ENCODE measurements at places on chromosomes 7 and 10.

- no peak for DNase-seq
Measured at GRCh38 chr7:159038066-159038465, 106.6 kb downstream of the VIPR2 start.

DNA sequence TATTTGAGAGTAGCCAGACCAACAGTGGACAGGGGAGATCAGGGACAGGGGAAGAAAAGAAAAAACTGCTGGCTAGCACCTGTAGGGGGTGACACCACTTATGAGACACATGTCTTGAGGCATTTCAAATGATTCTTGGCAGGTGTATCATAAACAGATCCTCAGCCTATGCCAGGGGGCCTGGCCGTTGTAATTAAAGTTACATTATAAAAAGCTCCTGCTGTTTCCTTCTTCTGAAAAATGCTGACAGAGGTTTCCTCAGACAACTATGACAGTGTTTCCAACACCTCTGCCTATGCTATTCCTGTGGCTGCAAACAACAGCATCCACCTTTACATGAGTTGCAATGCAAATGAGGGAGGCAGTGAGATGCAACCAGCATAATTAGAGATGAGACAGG is 281.0 kb upstream of the PTER start:
- DNase-seq = no peak

GRCh38 chr7:4216016-4216415 is 466.1 kb upstream of the FOXK1 start:
- DNase-seq = no peak

GRCh38 chr10:10658172-10658785 is 359.4 kb upstream of the CELF2 start:
- DNase-seq = no peak

DNA sequence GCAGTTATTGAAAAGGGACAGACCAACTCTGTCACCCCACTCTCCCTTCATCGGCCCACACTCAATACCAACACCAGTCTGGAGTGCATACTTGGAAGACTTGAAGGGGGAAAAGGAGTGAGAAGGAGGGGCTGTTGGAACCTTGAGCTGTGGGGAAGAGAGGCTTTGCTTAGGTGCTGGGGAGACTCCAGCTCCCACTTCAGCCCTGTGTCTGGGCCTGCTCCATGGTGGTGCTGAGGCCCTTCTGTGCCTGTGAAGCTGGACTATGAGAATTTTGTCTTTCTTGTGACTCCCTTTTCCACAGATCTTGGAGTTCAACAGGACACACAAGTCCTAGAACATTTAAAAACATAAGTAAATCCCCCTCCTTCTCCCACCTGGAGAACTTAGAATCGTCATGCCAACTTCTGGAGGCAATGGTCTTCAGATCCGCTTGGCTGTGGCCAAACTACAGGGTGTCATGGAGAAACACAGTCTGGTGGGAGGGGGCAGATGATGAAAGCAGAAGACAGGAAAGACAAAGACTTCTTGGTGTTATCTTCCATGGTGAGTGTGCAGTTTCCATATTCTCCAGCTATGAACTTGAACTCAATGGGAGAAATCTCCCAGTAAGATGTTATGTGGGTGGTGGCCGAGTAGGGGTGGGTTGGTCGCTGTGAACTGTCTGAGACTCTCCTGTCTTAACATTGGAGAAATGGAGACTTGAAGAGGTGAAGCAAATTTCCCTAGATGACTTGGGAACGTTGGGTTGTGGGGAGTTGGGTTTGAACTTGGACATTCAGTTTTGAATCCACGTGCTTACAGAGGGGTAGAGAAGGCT is 18.4 kb upstream of the GIMAP8 start:
- DNase-seq = no peak

DNA sequence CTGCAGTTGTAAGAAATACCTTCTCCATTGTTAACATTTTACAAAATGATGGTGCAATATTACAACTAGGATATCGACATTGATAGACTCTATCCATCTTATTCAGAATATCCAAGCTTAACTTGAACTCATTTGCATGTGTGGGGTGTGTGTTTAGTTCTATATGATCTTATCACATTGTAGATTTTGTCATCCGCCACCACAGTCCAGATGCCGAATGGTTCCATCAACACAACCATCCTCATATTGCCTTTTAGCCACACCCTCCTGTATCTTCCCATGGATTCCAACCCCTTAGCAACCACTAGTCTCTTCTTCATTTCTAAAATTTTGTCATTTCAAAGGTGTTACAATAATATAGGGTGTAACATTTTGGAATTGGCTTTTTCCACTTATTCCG is 452.9 kb upstream of the AKR1E2 start:
- DNase-seq = no peak

- DNase-seq = no peak
Measured at GRCh38 chr7:137036768-137037167, 168.3 kb downstream of the CHRM2 start.

GRCh38 chr7:142516038-142516501 is 233.2 kb upstream of the PRSS1 start:
- no peak for DNase-seq

DNA sequence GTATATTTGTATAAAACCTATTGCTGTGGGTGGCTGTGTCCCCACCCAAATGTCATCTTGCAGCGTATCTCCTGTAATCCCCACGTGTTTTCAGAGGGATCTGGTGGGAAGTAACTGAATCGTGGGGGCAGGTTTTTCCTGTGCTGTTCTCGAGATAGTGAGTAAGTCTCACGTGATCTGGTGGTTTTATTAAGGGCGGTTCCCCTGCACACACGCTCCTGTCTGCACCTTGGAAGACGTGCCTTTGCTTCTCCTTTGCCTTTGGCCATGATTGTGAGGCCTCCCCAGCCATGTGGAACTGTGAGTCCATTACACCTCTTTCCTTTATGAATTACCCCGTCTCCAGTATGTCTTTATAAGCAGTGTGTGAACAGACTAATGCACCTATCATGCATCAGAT is 97.6 kb downstream of the DYNC2I1 start:
- no peak for DNase-seq

GRCh38 chr7:159192013-159192412 is 47.3 kb upstream of the VIPR2 start:
- DNase-seq = no peak

- no peak for DNase-seq
Measured at GRCh38 chr7:79176859-79177477, 276.5 kb downstream of the MAGI2 start.

GRCh38 chr10:126214021-126214420 is 174.3 kb downstream of the ADAM12 start:
- DNase-seq = no peak

- DNase-seq = no peak
Measured at GRCh38 chr10:78346721-78347120, 313.1 kb downstream of the RPS24 start.

GRCh38 chr10:133257489-133258065 is 19.1 kb downstream of the ADAM8 start:
- no peak for DNase-seq

DNA sequence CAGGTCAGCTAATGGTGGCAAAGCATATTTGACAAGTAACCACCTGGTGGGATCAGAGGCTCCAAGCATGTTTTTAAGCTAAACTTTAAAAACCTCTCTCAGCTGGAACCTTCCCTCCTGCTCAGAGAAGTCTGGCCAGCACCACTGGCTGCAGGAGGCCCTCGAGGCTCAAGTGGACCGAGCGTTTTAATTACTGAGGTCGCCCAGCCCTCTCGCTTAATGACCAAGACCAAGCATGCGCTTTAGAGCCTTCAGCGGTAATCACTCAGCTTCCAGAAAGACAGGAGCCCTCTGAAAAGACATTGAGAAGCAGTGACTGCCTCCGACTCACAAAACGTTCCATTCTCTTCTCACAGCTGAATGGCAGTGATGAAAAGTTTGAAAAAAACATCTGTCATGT is 383.4 kb upstream of the ADARB2 start:
- DNase-seq = no peak

GRCh38 chr10:15482156-15482555 is 111.1 kb upstream of the FAM171A1 start:
- DNase-seq = no peak

GRCh38 chr7:68770649-68771048 is 827.6 kb upstream of the AUTS2 start:
- no peak for DNase-seq

DNA sequence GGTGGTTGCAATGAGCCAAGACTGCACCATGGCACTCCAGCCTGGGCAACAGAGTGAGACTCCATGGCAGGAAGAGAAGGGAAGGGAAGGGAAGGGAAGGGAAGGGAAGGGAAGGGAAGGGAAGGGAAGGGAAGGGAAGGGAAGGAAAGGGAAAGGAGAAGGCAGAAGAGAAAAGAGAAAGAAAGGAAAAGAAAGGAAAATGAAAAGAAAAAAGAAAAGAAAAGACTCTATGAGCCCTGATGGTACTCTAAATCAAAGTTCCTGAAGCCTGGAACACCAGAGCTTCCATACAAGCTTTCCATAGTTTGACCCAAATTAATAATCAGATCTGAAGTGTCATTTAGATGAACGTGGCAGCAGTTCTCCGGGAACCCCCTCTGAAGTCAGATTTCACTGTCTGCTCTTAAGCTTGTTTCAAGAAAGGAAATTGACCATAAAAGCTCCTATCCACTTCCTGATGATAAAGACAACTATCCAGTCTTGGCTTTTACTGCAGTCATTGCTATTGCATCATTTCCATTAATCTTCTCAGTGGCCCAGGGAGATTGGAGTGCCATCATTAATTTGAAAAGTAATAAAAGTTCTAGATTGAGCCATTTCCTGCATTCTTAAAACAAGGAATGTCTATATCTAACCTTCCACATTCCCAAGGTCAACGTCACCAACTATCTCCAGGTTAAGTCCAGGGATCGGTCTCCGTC is 44.2 kb upstream of the FRMD4A start:
- DNase-seq = no peak

DNA sequence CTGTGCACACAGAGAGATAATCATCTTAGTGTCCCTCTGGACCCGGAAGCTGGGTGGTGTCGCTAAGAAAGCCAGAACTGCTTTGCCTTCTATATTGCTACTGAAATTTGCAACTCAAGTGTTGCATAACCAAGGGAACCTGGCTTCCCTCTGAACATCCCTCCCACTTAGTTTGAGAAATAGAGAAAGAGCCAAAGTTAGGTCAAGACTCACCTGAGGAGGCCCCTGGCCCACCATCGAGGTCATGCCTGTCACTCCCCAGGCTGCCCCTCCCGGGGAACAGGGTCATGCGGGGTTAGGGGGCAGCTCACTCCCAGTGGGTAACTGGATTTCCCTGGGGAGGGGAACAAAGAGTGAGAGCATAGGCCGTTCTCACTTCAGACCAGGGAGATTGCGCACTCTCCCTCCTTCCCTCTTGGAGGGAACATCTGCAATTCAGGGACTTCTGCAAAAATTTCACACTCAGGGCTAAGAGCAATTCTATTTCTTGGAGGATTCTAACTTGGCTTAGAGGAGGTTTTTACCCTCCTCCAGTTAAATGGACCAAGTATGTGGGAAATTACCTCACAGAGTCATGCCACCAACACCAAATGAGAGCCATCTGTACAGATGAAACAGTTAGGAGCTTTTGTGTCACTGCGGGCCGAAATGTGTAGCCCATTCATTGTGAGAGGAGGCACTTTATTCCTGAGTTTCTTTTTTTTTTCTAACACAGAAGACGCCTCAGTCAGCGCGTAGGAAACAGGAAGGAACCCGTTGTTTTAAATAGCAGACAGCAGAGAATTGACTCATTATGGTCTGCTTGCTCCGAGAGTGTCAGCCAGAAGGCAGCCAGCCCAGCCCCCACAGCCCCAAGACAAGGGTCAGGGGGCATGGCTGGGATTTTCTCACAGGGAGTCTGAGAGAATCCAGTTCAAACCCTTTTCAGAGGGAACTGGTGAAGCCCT is 221.3 kb downstream of the ARHGAP12 start:
- no peak for DNase-seq

DNA sequence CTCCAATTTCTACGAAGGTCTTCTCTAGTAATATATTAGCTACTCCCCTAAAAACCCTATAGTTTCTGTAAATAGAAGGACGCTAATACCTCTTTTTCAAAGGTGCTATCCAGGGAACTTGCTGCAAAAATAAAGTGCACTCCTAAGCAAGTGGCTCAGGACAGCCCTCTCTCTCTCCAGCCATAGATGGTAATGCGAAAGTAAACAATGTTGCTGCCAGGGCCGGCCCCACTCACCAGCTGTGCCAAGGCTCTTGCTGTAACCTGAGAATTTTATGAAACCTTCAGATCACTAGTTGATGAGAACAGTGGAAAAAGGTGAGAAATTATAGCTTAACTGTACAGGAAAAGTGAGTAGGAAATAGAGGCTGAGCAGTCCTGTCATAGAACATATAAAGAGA is 10.9 kb upstream of the TAS2R39 start:
- DNase-seq = no peak

DNA sequence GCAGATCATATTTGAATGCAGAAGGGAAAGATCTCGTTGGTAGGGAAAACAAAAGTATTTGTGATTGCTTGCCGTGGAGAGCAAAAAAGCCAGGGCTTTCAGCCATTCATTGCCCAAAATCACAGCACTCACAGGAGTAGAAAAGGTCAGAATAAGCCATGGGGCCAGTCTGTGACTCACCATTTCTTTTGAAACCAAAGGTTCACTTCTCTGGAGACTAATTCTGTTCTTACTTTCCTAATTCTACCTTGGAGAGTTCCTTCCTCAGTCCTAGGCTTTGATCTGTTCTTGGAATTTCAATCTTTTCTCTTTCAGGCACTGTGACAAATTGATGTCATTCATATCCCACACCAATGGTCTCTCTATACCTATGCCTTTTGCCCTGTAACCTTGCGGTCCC is 54.1 kb upstream of the FAM180A start:
- no peak for DNase-seq
